NCI-H345 (cell line): ENCODE measurements at places on chromosomes 2 and 18.

DNA sequence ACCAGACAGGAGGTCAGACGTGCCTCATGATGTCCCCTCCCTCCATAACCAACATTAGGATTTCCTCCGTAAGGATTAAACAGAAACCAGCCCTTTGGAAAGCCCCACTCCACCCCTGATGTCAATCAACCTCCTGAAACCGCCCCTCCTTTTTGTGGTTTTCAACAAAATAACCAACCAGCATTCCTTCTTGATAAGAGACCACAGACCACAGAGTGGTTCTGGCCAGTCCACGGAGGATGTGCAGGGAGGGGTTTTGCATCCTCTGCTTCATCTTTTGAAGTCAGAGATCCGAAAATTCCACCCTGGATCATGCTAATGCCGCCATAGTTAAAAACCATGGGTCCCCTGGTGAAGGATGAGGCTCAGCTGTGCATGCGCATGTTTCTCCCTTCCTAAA is 180.0 kb upstream of the CCDC150 start:
- DNase-seq: no peak

DNA sequence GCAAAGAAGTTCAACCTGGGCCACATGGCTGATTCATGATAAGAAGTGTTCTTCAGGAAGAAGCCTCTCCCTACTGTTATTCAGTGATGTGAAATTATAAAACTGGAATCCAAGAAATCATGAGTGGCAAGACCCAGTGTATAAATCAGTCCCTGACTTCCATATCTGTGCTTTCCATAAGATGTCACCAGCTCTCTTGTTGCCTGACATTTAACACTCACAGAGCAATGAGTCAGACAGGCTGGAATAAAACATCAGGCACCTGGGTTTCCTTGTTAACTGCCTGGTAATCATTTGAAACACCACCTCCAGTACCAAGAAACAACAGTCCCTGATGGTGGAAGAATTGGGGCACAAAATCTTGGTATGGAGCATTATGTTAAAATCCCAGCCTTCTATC is 76.1 kb downstream of the SCG2 start:
- no peak for DNase-seq

DNA sequence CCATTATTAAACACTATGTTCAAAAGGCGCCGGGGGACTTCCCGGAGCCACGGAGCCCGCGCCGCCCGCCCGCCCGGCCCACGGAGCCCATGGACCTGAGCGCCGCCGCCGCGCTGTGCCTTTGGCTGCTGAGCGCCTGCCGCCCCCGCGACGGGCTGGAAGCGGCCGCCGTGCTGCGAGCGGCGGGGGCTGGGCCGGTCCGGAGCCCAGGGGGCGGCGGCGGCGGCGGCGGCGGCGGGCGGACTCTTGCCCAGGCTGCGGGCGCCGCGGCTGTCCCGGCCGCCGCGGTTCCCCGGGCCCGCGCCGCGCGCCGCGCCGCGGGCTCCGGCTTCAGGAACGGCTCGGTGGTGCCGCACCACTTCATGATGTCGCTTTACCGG is 197 bp downstream of the GDF7 start:
- DNase-seq: no peak

DNA sequence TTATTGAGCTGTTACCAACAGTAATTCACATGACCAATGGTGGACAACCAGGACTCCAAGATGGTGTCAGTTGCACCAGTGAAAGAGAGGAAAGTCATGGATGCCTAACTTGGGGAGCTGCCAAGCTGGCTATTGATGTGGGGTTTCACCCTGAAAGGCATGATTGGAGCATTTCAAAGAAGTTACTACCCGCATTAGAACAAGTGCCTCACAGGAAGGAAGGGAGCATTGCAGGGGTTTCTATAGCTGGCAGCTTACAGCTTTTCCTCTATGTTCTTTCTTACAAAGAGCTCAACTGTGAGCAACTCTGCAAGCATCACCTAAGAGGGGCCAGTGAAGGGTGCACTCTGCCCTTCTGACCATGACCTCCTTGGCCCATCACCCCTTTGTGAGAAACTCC is 93.1 kb downstream of the TNFRSF11A start:
- no peak for DNase-seq

- DNase-seq: no peak
Measured at GRCh38 chr2:231929961-231930592, 3.9 kb upstream of the NPPC start.

- DNase-seq: no peak
Measured at GRCh38 chr2:238231251-238231793, 8.5 kb downstream of the HES6 start.

DNA sequence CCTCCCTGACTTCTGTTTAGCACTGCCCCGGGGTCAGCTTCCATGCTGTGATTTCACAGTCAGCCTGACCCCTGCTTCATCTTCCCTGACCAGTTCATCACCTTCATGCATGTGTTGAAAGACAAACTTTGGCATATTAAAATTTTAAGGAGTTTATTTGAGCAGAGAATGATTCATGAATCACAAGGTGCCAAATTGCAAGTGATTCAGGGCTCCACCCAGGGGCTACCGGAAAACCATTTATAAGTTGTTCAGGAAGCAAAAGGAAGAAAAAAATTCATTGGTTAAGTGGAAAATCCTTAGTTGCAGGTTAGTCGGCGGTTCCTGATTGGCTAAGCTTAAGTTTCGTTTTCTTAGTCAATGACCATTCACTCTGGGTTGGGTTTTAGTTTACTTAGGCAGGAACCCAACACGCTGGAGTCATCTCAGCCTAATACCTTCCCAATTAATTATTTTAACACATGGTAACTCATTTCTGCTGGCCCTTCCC is 10.6 kb downstream of the IL1F10 start:
- DNase-seq: no peak

DNA sequence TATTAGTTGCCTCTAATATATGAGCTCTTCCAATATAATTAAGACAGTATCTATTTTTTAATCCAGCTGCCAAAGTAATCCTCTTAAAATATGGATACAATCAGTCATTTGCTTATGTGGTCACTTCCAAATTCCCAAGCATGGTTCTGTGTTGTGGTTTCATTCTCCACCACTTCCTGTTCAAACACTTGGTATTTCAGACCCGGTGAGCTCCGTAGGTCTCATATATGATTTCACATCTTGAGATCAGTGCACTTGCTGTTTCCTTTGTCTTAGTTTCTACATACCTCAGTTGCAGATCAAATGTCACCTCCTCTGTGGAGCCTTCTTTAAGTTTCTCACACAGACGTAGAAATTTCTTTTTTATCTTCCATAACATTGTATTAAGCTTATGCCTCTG is 254.2 kb downstream of the KCNS3 start:
- DNase-seq: no peak

GRCh38 chr2:145874466-145874865 is 1354.5 kb upstream of the ZEB2 start:
- DNase-seq: no peak

- no peak for DNase-seq
Measured at GRCh38 chr2:48250943-48251342, 279.0 kb upstream of the STON1 start.

DNA sequence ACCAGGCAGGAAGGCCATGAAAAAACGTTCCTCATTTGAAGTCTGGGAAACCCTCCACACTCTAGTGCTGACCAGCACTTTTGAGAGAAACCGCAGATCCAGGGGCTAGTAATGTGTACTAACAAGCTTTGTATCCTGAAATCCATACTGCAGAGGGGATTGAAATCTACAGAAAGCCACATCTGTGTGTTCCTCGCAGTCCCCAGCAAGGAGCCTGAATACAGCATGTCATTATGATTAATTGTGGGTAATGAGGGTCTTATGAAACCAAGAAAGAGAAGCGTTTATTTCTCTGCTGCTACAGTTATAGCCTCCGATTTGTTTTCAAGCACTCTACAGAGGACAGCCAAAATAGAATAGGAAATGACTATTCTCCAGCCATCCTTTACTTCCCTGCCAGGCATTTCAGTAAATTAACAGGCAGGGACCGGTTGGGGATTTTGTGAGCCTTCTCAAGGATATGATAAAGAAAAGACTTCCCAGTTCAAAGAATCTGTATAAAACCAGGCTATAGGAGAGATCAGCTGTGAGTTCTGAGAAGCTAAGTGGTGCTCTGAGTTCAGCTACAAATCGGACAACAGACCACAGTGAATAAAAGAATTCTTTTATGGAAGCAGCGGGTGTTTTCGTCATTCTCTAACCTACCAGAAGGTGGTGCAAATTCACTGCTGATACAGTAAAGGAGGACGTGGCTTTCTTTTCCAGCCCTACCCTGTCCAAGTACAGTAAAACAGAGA is 133.4 kb downstream of the INSIG2 start:
- peak; percentile 60 for DNase-seq
